ENCODE measurements at places on chromosomes 13 and 19. TPM values are rescaled to one million over a fixed set of nuclear protein-coding genes. Genes with fewer than 3 reads are reported as not detected.

- no peak for DNase-seq
Observed at GRCh38 chr13:23074075-23074828, 106.5 kb upstream of the SGCG start.

The ZNF177 gene
- not detected for total RNA-seq

DNA sequence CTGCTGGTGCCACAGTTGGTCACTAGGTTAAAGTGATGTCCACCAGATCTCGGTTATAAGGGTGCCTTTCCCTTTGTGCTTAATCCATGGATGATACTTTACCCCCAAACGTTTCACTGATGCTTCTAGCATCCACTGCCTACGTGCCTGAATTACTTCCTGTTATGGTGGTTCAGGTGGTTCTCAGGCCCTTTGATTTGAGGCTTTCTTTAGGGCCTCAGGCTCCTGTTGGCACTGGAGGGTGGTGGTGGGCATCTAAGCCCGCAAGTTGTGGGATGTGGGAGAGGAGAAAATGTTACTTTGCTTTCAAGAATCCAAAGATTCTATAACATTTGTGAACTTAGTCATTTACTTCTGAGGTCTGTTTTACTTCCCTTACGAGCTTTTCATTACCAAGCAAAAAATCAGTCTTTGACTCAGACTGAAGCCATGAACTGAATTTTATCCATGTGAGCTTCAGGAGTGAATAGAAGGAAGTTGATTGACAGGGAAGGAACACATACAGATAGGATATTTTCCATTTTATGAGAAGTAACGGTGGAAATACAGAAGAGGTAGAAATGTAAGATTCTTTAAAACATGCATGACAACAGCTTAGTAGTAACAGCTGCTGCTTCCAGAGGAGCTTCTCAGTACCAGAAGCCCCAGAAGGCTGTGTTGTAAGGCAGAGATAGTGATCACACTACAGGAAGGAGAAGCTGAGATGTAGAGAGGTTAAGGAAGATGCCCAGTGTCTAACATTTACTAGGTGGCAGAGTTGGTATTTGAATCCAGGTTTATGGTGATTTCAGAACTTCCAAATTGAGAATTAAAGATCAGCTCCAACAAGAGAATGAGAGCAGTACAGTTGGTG is 65.0 kb downstream of the ARHGEF7 start:
- DNase-seq = peak; percentile 71

The SIGLEC12 gene
- 0.98 TPM for total RNA-seq

GRCh38 chr13:109148243-109148642 is 518.8 kb downstream of the MYO16 start:
- DNase-seq = no peak

The ZNF579 gene
- total RNA-seq = 9.6 TPM

DNA sequence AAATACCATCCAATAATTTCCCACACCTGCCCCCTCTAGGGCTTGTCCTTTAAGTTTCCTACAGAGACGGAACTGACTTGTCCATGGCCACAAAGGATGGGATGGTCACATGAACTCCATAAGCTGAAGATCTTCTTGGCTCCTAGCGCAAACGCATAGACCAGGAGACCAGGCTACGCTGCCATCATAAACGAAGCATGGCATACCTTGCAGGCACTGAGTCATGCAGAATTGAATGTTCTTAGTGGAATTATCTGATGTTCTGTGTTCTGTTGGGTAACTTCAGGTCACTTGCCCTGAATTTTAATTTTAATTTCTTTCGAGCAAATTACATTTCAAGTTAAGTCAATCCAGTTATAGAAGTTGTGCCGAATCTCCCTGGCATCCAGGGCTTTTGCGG is 96.4 kb upstream of the STARD13 start:
- DNase-seq = no peak

The SERPINE3 gene
- total RNA-seq = not detected

The KIR2DL3 gene
- 0.12 TPM for total RNA-seq

DNA sequence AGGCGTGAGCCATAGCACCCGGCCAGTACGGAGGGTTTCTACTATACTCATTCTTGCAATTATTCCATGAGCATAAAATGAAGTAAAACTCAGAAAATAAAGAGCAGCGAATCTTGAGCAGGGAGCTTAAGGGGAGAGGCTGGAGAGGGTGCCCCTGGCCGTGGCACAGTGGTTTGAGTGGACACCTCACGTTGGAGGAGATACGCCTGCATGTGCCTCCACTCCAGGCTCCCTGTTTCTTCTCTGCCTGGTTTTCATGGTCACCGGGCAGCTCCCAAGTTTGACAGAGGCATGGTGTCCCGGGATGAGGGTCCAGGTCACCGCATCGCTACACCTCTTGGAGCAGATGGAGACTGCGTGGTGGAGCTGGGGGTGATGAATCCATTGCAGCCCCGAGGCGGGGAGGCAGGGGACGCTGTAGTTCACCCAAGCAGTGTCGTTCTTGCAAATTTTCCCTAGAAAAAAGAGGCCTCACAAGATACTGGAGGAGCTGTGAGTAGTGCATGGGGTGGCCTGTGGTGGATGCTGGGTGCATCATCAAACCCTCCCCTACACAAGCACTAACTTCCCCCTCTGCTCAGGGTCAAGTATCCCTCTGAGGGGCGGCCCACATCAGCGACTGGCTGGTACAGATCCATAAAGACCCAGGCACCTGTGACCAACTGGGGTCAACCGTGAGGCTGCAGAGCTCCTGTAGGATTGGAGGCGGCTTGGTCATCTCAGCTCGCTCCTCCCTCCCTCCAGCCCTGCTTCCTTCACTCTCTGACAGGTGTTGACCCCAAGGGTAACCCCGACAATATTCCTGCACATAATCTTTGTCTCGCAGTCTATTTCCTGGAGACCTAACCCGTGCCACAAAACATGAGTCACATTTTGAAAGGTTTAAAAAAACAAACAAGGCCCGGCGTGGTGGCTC is 3.6 kb upstream of the MIER2 start:
- no peak for DNase-seq

The ZNF417 gene
- 9.7 TPM for total RNA-seq

- DNase-seq = peak; percentile 76
Observed at GRCh38 chr19:57708641-57709361, at the start of gene ZNF154. Gene ZNF154 (minus strand): TSS chr19:57709204. CDS start chr19:57708971, 233 bp downstream.

- DNase-seq = no peak
Observed at GRCh38 chr13:69202996-69203395, 904.6 kb upstream of the ATXN8OS start.

The GTPBP3 gene
- 70.3 TPM for total RNA-seq

GRCh38 chr19:5434351-5434917 is 20.8 kb upstream of the ZNRF4 start:
- DNase-seq = no peak

The ZNF154 gene
- 3.1 TPM for total RNA-seq

GRCh38 chr19:20320191-20320590 is 153.2 kb downstream of the ZNF486 start:
- DNase-seq = no peak

DNA sequence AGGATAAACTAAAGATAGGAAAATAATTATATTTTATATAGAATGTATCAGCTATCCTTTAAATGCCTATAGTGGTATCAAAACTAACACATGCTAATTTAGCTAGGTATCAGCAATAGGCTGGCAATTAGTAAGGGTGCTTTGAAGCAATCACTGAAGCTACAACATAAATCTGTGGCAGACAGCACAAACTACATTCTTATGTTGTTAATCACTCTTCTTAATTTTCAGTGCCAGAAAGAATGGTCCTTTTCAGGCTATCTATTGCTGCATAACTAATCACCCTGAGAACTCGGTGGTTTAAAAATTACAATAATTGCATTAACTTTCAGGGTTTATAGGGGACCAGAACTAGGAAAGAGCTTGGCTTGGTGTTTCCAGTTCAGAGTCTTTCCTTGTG is 963.1 kb downstream of the EFNB2 start:
- no peak for DNase-seq

The LILRB1 gene
- total RNA-seq = not detected

DNA sequence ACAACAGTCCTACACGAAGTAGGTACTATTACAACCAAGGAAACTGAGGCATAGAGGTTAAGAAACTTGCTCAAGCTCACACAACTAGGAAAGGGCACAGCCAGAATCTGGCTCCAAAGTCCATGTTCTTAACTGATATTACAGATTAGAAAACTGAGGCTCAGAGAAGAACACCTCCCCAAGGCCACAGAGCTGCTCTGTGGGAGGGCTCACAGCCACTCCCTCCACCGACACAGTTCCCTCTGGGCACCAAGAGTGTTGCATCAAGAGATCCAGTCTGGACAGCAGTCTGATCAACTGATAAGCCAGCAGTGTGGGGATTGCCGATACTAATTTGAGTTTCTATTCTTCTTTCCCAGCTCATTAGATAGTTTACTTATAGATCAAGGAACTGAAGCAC is 29.5 kb downstream of the SLC15A1 start:
- DNase-seq = no peak

The GRK1 gene
- 0.07 TPM for total RNA-seq

DNA sequence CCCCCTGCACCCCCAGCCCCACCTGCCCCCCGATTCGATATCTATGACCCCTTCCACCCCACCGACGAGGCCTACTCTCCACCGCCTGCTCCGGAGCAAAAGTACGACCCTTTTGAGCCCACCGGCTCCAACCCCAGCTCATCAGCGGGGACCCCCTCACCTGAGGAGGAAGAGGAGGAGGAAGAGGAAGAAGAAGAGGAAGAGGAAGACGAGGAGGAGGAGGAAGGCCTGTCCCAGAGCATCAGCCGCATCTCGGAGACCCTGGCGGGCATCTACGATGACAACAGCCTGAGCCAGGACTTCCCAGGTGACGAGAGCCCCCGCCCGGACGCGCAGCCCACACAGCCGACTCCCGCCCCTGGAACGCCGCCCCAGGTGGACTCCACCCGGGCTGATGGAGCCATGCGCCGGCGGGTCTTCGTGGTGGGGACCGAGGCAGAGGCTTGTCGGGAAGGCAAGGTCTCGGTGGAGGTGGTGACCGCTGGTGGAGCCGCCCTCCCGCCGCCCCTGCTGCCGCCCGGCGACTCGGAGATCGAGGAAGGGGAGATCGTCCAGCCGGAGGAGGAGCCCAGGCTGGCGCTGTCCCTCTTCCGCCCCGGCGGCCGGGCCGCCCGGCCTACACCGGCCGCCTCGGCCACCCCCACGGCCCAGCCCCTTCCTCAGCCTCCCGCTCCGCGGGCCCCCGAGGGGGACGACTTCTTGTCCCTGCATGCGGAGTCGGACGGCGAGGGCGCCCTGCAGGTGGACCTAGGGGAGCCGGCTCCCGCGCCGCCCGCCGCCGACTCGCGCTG is 9.2 kb downstream of the SCAF1 start:
- DNase-seq = no peak

DNA sequence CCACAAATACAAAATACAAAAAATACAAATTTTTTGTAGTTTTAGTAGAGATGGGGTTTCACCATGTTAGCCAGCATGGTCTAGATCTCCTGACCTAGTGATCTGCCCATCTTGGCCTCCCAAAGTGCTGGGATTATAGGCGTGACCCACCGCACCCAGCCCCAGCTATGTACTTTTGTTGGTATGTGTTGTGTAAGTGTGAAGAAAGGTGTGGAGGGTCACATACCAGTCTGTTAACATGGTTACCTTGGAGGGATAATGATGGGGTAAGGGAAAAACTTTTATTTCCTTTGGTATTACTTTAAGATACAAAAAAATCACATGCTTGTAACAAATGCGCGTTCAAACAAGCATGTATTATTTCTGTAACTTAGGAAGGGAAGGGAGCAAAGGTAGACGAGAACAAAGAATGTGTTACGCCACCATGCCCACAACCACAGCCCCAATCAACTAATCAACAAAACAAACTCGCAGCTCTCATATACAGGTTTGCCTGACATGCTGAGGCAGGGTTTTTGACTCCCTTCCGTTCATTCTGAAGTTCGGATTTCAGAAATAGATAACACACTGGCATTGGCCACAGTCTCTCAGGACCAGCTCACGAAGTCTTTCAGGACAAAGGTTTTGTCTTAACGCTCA is 13.5 kb upstream of the VWA8 start:
- peak; percentile 53 for DNase-seq

The KLK3 gene
- total RNA-seq = not detected

The DIRAS1 gene
- total RNA-seq = 0.16 TPM

- DNase-seq = no peak
Observed at GRCh38 chr19:34405892-34406660, 1.9 kb downstream of the PDCD2L start.

GRCh38 chr19:39007096-39007495 is 25.3 kb downstream of the FBXO27 start:
- no peak for DNase-seq

The SLC6A16 gene
- 1.3 TPM for total RNA-seq

The ACP7 gene
- total RNA-seq = not detected

The GJB2 gene
- 3.6 TPM for total RNA-seq

- no peak for DNase-seq
Observed at GRCh38 chr19:33631609-33631973, 9.8 kb downstream of the CHST8 start.

DNA sequence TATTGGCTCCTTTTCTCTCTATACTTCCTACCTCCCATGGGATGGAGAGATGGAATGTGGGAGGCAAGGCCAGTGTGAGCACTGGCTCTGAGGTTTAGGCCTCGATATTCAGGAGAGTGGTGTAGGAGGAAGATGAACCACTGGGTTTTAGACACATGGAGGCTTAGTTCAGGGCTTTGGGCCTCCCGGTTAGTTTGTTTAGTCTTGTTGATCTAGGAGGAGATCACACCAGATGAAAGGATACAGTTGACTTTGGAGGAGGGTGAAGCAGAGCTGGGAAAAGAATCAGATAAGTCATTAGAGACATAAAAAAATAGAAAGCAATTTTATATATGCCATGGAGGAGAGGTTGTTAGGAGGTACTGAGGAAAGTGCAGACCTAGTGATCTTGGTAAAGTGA is 30.9 kb downstream of the RNASEH2B start:
- no peak for DNase-seq

- peak; percentile 70 for DNase-seq
Observed at GRCh38 chr19:771332-771785, 20.4 kb downstream of the MISP start.

- peak; percentile 59 for DNase-seq
Observed at GRCh38 chr13:44237276-44237767, 136.3 kb upstream of the SERP2 start.

DNA sequence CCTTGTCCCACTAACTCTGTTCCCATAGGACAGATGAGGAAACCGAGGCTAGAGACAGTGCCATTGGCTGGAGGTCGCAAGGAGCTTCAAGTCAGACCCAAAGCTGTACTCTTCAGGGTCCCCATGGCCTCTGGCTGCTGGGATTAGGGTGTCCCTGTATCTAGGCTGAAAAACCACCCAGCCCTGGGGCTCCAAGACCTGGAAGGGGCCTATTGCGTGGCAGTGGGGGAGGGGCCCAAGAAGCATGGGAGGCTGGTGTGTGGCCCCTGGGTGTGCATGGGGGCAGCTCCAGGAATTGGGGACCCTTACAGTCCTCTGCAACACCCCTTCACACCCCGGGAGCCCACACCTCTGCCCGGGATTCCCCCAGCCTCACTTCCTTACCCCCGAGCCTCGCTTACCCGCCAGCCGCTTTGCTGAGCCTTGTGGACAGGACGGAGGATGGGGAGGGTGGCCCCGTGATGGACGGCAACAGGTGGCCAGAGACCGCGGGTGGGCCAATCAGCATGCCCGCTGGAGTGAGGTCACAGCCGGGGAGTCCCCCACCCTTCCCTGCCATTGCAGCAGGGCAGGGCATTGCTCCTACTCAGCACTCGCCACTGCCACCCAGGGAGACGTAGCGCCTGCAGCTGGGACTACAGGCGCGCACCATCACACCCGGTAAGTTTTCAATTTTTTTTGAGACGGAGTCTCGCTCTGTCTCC is at the start of gene JSRP1:
TSS of gene JSRP1 (minus strand) at position 436 of the 704 bp plus-strand sequence. CDS start 1,103 bp downstream, outside the sequence.
- DNase-seq = no peak

GRCh38 chr19:35049456-35049855 is 7.9 kb downstream of the HPN start:
- DNase-seq = no peak

Measured in activated CD4-positive, alpha-beta T cell treated with anti-CD3 and anti-CD28 coated beads, Interleukin-2, amount 10 ng/mL, durations not matched to agents 24 days and 14 days (primary cell).